ENCODE measurements at places on chromosomes 2 and 18.

GRCh38 chr2:207357216-207357615 lies 172.5 kb upstream of the CREB1 start:
- no peak for DNase-seq

DNA sequence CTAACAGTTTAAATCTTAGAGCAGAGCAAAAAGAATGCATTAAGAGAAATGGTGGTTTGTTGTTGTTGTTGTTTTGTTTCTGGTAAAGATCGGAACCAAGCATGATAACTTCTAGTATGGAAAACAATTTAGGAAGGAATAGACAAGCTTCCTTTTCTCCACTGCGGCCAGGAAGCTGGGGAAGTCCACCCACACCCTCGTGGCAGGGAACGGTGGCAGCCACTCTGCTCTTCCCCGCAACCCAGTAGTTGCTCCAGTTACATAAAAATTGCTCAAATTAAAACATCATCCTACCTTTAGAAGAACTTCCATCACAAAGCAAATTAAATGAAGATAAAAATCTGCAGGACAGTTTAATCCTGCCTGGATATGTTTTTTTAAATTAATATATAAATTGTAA lies 113.0 kb downstream of the RBMS1 start:
- no peak for DNase-seq

DNA sequence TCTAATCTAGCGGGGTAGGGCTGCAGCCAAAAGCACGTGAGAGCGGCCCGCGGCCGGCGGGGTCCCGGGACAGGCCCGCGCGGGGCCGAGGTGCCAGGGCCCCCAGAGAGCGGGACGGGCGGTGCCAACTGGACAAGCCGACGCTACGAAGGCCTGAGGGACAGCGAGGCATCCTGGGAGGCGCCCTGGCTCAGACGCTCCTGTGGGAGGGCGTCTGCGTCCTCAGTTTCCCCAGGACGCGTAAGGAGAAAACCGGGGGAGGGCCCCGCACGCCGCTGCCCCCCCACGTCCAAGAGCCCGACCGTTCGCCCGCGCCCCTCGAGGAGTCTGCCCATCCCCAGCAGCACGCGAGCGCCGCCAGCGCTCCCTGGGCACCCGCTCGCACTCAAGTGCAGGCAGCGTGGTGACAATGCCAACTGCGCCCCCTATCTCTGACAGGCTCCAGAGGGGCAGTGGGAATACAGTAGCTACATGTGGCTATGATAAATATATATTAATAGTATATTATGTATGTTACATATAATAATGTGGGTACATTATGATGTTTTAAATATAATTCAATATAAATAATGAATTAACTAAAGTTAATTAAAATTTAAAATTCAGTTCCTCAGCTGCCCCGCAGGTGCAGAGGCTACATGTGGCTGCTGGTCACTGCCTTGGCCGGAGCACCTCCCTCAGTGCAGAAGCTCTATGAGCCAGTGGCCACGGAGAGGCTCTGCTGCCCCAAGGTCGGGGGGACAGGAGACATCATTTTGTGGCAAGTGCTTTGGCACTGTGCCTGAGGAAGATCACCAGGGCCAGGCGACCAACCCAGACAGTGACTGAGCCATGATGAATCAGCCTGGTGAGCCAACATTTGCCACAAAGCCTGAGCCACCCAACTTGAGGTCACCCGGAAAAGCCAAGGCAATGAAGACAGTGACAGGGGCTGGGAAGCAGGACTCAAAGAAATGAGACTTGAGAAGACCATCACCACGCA lies 5.5 kb upstream of the SFT2D3 start:
- DNase-seq = peak; percentile 59

- DNase-seq = no peak
Observed at GRCh38 chr2:134352844-134353243, 99.0 kb downstream of the MGAT5 start.
